ENCODE measurements at places on chromosomes 4 and X. TPM values are rescaled to one million over a fixed set of nuclear protein-coding genes. Genes with fewer than 3 reads are reported as not detected.

- H3K27ac ChIP-seq: no peak overlapping the region
- H3K27me3 ChIP-seq: no peaks in the 10 kb centered on the region
- H3K4me1 ChIP-seq: no peaks in the 10 kb centered on the region
These were observed 21.3 kb downstream of the ETDA start for GRCh38 chrX:135273162-135273561.

DNA sequence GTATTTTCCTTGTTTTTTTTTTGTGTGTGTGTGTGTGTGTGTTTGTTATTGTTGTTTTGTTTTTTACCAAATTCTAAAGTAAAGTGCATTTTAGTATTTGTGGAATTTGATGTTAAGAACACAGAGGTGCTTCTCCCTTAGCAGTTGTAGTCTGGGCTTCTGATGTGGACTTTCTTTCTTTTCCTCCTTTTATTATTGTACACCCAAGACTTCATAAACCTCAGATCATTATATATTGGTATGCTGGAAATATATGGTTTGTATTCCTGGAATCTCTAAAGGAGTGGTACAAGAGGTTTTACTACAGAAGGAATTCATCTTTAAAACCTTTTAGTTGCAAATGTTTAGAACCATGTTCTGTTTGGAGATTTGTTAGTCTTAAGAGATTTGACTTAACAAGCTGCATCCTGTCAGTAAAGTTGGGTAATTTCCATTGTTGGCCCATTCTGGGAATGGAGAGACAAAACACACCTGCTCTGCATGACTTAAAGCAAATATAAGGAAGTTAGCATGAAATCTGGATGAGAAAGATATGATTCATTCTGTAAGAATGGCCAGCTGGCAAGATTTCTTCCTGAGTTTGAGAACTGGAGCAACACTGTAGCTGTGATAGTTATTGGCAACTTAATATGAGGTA is 64.0 kb downstream of the SMAD1 start:
- peaks cover 3% of the 10 kb centered on the region for H3K36me3 ChIP-seq
- H3K27me3 ChIP-seq: no peaks in the 10 kb centered on the region
- no peak for DNase-seq
- H3K4me1 ChIP-seq: peaks cover 31% of the 10 kb centered on the region
- H3K27ac ChIP-seq: peak overlapping the region; percentile 74

GRCh38 chr4:8708401-8709021 is 115.9 kb downstream of the CPZ start:
- no peak overlapping the region for H3K27ac ChIP-seq
- peaks cover 47% of the 10 kb centered on the region for H3K27me3 ChIP-seq
- no peaks in the 10 kb centered on the region for H3K4me1 ChIP-seq
- peaks cover 6% of the 10 kb centered on the region for H3K36me3 ChIP-seq
- DNase-seq: no peak

DNA sequence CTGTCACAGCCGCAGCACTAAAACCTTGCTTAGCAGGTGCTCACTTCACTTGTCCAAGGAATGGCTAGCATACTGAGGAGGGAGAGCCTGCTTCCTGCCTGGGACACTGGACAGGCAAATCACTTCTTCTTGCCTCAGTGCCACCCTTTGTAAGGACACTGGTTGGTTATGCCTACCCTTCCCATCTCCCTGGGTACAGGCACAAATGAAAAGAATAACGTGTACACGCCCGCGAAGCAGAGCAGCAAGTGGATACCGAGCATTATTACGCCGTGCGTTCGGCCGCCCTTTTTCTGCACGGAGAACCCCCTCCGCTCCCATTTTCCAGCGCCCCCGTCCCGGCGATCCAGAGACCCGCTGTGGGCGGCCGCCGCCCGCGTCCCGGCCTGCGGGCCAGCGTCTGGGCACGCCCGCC is 338 bp upstream of the KLHL2 start:
- no peaks in the 10 kb centered on the region for H3K36me3 ChIP-seq
- H3K27ac ChIP-seq: peak overlapping the region; percentile 76
- H3K4me3 ChIP-seq: peak overlapping the region; percentile 79
- peaks cover 29% of the 10 kb centered on the region for H3K4me1 ChIP-seq

DNA sequence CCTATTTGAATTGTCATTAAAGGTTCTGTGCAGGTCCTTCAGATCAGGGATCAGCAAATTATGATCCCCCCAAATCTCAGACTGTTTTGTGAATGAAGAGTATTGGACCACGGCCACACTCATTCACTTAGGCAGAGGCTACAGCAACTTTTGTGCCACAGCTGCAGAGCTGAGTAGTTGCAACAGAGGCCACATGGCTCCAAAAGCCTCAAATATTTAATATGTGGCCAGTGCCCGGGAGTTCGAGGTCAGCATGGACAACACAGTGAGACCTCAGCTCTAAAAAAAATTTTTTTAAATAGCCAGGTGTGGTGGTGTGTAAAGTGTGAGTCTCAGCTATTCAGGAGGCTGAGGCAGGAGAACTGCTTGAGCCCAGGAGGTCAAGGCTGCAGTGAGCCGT is 100.7 kb downstream of the NSUN7 start:
- no peak for DNase-seq
- peaks cover 4% of the 10 kb centered on the region for H3K36me3 ChIP-seq
- H3K4me1 ChIP-seq: peaks cover 14% of the 10 kb centered on the region
- H3K27ac ChIP-seq: no peak overlapping the region
- H3K27me3 ChIP-seq: no peaks in the 10 kb centered on the region

DNA sequence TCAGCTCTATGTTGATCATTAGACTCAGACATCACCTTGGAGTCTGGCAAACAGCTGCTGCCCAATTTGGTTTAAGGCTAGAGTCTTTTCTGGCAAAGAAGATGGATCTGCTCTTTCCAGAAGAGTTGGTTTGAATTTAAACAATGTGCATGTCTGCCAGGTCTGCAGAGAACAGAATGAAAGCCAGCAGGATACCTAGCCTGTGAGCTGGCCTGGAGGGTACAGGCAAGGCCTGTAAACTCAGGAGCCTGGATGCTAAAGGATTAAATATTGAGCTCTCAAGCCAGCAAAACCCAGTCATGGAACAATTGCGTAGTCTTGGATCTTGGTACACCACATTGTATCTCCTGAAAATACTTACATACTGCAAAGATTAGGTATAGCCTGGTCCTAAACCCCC is 15.6 kb upstream of the PDLIM3 start:
- H3K4me3 ChIP-seq: no peak overlapping the region
- H3K4me1 ChIP-seq: no peaks in the 10 kb centered on the region
- H3K36me3 ChIP-seq: no peaks in the 10 kb centered on the region
- no peak overlapping the region for H3K27ac ChIP-seq

GRCh38 chr4:185011408-185011807 is 6.9 kb upstream of the HELT start:
- H3K4me1 ChIP-seq: peaks cover 3% of the 10 kb centered on the region
- H3K36me3 ChIP-seq: no peaks in the 10 kb centered on the region
- no peak overlapping the region for H3K27ac ChIP-seq
- no peak for DNase-seq
- peaks cover 85% of the 10 kb centered on the region for H3K27me3 ChIP-seq

- peaks cover 9% of the 10 kb centered on the region for H3K4me1 ChIP-seq
- H3K4me3 ChIP-seq: no peak overlapping the region
- no peaks in the 10 kb centered on the region for H3K27me3 ChIP-seq
These were observed 38.3 kb upstream of the NDP start for GRCh38 chrX:44011506-44011905.

DNA sequence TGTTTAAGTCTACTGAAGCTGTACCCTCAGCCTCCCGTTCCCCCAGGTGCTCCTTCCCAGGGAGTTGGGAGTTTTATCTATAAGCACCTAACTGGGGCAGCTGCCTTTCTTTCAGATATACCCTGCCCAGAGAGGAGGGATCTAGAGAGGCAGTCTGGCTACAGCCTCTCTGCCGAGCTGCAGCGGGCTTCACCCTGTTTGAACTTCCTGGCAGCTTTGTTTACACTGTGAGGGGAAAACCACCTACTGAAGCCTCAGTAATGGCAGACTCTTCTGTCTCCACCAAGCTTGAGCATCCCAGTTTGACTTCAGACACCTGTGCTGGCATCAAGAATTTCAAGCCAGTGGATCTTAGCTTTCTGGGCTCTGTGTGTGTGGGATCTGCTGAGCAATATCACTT is 122.5 kb downstream of the MAGEE1 start:
- no peak overlapping the region for H3K27ac ChIP-seq
- H3K27me3 ChIP-seq: no peaks in the 10 kb centered on the region
- H3K4me3 ChIP-seq: no peak overlapping the region
- H3K4me1 ChIP-seq: no peaks in the 10 kb centered on the region
- no peak for DNase-seq

GRCh38 chrX:27987862-27988646 is 6.8 kb upstream of the DCAF8L1 start:
- no peaks in the 10 kb centered on the region for H3K4me1 ChIP-seq
- no peak for DNase-seq
- no peak overlapping the region for H3K27ac ChIP-seq
- H3K36me3 ChIP-seq: no peaks in the 10 kb centered on the region
- no peak overlapping the region for H3K4me3 ChIP-seq

GRCh38 chr4:182978152-182978827 is 61.1 kb upstream of the DCTD start:
- H3K27ac ChIP-seq: peak overlapping the region; percentile 45
- no peak overlapping the region for H3K4me3 ChIP-seq
- peaks cover 9% of the 10 kb centered on the region for H3K36me3 ChIP-seq

DNA sequence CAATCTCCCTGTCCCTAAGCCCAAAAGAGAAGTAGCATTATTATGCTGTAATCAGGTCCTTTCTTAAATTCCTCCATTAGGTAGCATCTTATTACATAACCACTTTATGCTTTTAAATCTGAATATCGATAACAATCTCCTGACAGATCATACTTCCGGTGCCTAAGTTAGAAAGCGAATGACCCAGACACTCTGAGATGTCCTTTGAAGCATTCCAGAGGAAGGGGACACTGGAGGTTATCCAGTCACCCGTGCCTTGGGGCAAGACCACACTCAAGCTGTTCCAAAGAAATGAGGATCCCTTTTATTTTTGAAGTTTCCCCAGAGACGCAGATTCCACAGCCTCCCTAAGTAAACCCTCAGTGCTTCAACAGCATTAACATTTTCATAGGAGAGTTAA is 125.7 kb downstream of the PALLD start:
- peak overlapping the region; percentile 26 for H3K4me3 ChIP-seq
- no peaks in the 10 kb centered on the region for H3K36me3 ChIP-seq
- H3K27ac ChIP-seq: peak overlapping the region; percentile 95
- H3K27me3 ChIP-seq: no peaks in the 10 kb centered on the region
- DNase-seq: no peak

- DNase-seq: no peak
- no peaks in the 10 kb centered on the region for H3K27me3 ChIP-seq
- peaks cover 13% of the 10 kb centered on the region for H3K4me1 ChIP-seq
- peaks cover 11% of the 10 kb centered on the region for H3K36me3 ChIP-seq
- H3K4me3 ChIP-seq: peak overlapping the region; percentile 93
- peak overlapping the region; percentile 95 for H3K27ac ChIP-seq
These were observed 665 bp downstream of the RBM41 start for GRCh38 chrX:107117993-107118321.

DNA sequence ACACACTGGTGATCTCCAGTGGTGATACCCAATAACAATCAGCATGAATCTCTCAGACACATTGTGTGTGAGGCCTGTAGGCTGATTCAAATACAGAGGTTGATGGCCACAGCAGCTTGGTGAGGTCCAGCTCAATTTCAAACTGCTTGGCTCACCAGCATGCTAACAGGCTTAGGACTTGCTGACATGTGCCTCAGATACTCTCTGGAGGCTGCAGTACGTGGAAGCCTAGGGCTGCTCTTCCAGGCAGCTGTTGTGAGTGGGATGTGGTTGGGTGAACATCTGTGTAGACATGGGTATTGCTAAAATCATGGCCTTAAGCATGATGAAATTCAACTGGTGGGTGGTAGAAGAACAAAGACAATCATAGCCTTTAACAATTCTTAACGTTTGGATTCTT is 4.3 kb downstream of the CXCL9 start:
- DNase-seq: no peak
- peaks cover 2% of the 10 kb centered on the region for H3K36me3 ChIP-seq
- H3K4me3 ChIP-seq: no peak overlapping the region

- no peak for DNase-seq
- no peaks in the 10 kb centered on the region for H3K36me3 ChIP-seq
- H3K4me3 ChIP-seq: peak overlapping the region; percentile 93
- H3K4me1 ChIP-seq: peaks cover 47% of the 10 kb centered on the region
- peak overlapping the region; percentile 98 for H3K27ac ChIP-seq
These were observed 646 bp upstream of the SLC7A11 start for GRCh38 chr4:138242834-138243156.

DNA sequence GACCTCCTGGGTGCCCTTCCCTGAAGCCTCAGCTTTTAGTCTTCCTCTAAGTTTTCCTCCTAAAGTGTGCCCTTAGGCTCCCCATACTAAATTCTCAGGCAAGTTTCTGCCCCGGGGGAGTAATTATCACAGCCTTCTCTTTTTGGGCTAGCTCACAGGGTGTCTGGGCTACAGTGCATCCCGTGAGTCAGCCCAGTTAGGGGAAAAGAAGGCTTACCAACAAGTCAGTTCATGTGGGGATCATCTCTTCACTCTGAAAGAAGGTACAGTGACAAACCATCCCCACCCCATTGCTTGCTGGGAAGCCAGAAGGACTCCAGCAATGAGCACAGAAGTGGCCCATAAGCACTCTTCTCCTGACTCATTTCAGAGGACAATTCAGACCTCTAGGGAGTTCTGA is 134.7 kb upstream of the FAM9C start:
- H3K4me1 ChIP-seq: peaks cover 6% of the 10 kb centered on the region
- H3K27me3 ChIP-seq: no peaks in the 10 kb centered on the region
- H3K36me3 ChIP-seq: no peaks in the 10 kb centered on the region
- no peak overlapping the region for H3K4me3 ChIP-seq

DNA sequence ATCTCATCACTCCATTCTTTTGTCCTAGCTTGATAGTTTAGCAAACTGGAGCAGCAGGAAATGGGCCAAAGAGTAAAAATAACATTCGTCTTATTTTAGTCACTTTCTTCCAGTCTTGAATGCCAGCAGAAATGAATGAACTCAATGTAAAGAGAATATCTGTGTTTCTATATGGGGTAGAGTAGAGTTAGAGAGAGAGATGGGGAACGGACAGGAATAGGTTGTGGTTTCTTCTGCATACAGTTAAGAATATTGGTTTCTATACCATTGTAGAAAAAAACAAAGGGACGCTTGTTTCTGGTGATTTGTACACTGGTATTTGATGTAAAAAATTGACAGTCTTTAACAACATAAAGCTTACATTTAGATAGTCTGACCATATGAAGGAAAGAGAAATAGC is 8.9 kb downstream of the GPR174 start:
- H3K4me1 ChIP-seq: no peaks in the 10 kb centered on the region
- DNase-seq: no peak
- no peaks in the 10 kb centered on the region for H3K27me3 ChIP-seq
- H3K27ac ChIP-seq: no peak overlapping the region
- H3K4me3 ChIP-seq: no peak overlapping the region

Gene MUC7
- not detected for total RNA-seq

Gene ELOVL6
- 11.0 TPM for total RNA-seq

Gene STOX2
- 1.6 TPM for total RNA-seq

Gene CFAP99
- not detected for total RNA-seq

Gene ASMT
- not detected for total RNA-seq

Gene OTUD5
- 49.0 TPM for total RNA-seq

Gene DKK2
- total RNA-seq: 107 TPM

All from chondrocyte (in vitro differentiated cells).